ENCODE measurements at places on chromosomes 12 and 14.
A peak's percentile ranks its signal among the peaks of the same experiment; 100 is the strongest.

GRCh38 chr12:109294286-109294796 is 14.7 kb downstream of the FOXN4 start:
- DNase-seq = no peak

- DNase-seq = no peak
Observed at GRCh38 chr12:32881107-32881506, 15.5 kb downstream of the PKP2 start.

DNA sequence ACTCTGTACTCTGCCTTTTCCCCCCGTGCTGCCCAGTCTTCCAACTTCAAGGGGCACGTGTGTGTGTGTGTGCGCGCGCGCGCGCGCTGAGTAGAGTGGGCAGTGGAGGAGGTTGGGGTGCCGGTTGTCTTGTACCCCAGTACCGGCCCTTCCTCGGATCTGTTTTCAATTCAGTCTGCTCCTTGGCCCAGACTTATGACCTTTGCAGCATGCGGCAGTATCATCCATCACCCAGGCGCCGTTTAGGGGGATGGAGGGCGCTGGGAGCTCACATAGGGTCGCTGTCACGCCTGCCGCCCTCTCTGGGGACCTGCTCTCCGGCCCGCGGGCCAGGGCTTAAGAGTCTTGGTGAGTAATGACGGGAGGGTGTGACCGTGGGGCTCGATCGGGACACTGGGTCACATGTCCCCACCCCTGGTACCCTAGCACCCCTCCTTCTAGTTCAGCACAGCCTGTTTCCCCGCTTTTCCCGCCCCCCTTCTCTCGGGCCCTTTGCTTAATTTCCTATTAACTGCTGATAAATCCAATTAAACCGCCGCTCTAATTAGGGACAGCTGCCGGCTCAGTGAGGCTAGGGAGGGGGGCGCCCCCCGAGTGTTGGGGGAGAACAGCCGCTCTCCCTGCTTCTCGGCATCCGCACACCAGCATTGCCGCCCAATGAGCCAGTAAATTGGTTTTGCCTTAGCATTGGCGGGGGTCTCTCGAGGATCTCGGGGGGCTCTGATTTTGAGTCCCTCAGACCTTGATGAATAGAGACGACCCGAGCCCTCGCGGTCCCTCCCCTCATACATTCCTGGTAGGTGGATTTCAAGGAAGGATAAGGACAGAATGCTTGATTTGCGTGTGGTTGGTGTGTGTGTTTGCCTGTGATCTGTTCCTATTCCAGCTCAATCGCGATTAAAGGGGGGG is 9.3 kb downstream of the STAC3 start:
- DNase-seq = no peak

DNA sequence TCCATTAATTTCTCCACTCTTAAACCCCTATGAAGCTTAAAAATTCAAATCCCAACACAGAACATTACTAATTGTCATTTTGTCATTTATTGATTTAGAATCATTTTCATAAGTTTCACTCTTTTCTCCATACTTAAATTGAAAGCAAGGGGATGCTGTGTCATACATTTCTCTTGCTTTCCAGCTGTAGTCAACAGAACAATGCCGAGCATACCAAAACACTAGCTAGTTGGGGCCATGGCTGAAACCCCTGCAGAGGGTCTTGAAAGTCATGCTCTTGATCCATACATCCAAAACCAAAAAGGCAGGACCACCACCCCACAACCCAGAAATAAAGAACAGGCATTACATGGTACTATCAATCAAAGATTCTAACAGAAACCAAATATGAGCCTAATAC is 9.0 kb downstream of the EXOC5 start:
- DNase-seq = no peak

GRCh38 chr12:12470751-12471306 is 91.8 kb downstream of the DUSP16 start:
- no peak for DNase-seq

DNA sequence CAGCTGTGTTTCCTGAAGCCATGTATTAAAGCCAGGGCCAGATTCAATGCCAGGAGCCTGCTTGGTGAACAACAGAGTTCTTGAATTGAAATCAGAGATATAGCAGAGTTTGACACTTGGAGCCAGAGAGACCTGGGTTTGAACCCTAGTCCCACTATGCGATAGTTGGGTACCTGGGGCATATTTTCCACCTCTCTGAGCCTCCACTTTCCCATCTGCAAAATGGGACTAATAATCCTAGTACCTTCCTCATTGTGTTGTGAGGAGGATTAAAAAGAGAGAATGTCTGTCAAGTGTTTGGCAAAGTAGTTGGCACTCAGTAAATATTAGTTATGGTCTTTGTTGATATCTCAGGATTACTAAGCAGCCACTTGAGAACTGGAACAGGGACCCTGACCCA is 6.0 kb upstream of the HRK start:
- no peak for DNase-seq

DNA sequence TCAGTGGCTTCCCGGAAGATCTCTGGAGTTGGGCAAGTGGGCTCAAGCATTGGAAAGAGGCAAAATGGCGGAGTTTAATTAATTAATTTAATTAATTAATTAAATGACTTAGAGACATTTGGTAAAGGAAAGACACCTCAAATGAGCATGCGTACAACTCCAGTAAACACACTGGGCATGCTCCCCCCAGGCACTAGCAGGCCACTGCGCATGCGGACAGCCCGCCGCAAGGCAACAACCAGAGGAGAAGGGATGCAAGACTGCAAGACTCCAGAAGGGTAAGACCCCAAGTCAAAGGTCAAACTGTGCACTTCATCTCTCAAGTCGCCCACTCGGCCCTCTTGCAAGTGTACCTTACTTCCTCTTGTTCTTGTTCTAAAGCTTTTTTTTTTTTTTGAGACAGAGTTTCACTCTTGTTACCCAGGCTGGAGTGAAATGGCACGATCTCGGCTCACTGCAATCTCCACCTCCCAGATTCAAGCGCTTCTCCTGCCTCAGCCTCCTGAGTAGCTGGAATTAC is 57.8 kb upstream of the PSMC1 start:
- DNase-seq = no peak

DNA sequence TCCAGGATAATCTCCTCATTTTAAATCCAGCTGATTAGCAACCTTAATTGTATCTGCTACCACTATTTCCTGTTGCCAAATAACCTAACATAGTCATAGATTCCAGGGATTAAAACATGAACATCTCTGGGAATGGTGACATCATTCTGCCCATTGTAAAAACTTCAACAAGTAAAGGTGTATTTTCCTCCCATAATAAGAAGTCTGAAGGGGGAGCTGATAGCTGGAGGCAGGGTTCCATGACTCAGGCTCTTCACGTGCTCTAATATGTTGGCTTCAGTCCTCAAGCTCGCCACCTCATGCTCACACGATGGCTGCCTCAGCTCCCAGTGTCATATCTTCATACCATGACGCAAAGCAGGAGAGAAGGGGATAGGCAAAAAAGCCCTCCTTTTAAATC is 172.0 kb upstream of the VASH1 start:
- no peak for DNase-seq

- no peak for DNase-seq
Observed at GRCh38 chr12:45284096-45284901, 68.4 kb downstream of the ANO6 start.

- DNase-seq = no peak
Observed at GRCh38 chr12:27064397-27065342, 17.7 kb downstream of the C12orf71 start.

DNA sequence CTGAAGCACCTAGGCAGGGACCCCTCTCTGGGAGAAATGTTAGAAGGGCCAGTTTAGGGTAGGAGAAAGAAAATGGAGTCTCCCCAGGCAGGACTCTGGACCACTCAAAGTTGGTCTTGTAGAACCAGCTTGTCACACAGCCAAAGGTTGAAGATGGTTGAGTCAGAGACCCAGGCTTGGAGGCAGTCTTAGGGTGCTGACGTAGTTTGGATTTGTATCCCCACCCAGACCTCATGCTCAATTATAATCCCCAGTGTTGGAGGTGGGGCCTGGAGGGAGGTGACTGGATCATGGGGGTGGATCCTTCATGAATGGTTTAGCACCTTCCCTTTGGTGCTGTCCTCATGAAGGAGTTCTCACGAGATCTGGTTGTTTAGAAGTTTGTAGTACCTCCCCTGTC is 121.2 kb downstream of the CRACR2A start:
- no peak for DNase-seq

GRCh38 chr14:45249856-45250575 is 3.0 kb downstream of the MIS18BP1 start:
- no peak for DNase-seq

- DNase-seq = no peak
Observed at GRCh38 chr12:107519906-107520859, 165.4 kb upstream of the PWP1 start.

DNA sequence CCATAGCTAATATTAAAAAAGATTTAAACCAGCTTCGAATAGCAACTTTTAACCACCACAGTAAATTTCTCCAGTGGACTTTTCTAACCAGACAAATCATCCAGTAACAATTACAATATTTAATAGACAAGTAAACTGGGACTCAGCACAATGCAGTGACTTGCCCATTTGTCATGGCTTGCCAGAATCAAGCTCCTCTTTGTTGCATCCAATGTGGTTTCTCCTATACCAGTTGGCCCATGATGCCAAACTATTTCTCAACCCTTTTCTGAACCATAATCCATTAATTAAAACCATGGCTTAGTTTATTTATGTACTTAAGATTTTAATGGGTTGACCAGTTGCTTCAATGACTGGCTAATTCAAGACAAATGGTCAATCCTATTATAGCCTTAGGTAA is 64.4 kb downstream of the DIO2 start:
- DNase-seq = no peak

- DNase-seq = no peak
Observed at GRCh38 chr14:67853715-67854114, 34.1 kb downstream of the RAD51B start.

GRCh38 chr12:93979189-93979588 is 169.2 kb upstream of the PLXNC1 start:
- DNase-seq = no peak

GRCh38 chr14:72856530-72857266 is 37.2 kb downstream of the DPF3 start:
- no peak for DNase-seq

DNA sequence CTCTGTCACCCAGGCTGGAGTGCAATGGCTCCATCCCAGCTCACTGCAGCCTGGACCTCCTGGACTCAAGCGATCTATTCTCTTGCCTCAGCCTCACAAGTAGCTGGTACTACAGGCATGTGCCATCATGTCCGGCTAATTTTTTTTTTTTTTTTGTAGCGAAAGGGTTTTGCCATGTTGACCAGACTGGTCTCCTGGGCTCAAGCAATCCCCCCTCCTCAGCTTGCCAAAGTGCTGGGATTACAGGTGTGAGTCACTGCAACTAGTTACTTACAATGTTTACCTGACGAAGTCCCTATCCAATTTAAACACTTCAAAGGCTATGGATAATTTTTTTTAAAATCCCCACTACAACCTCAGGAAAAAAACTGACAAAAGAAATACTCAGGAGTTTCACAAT is 1.8 kb downstream of the KRR1 start:
- no peak for DNase-seq

DNA sequence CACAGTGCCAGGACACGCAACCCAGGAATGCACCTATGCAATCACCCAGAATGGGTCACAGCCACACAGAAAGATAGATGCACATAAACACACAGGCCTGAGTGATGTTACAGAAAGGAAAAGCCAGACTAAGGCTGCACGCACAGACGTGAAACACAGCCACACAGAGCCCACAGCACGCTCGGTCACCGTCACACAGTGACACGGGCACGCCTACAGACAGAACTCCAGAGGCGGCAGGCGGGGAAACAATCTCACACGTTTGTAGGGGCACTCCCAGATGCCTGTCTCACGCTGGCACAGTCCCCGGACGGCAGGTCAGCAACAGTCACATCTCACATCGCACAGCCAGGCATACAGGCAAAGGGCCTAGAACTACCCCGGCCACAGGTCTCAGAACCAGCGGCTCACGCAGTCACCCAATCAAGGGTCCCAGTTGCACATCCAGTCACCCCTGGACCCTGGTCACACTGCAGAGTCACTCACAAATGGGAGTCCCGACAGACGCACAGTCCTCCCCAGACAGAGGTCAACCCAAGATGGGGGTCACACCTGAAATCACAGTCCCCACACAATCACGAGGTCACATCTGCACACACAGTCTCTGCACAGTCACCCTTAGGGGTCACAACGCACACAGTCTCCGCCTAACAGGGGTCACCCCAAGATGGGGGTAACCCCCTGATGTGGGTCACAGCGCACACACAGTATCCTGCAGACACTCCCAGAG is 790 bp downstream of the SSH1 start:
- DNase-seq = peak; percentile 90

DNA sequence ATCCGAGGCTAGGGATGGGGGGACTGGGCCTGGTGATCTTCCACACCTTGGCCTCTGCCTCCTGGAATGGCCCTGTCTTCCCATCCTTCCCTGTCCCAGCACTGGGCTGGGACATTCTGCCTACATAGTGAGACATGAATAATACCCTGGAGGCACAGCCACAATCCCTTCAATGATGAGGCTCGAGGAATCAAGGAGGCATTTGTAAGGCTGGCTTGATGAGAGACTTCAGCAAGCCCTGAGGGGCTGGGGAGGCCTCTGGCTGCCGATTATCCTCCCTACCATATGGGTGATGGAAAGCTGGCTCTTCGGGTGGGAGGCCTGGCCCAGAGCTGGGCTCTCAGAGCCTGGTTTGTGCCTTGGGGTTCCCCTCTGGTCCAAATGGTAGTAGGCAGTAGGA is 92.5 kb downstream of the CALM1 start:
- DNase-seq = no peak

GRCh38 chr14:80679273-80679672 is 262.3 kb downstream of the CEP128 start:
- DNase-seq = no peak

DNA sequence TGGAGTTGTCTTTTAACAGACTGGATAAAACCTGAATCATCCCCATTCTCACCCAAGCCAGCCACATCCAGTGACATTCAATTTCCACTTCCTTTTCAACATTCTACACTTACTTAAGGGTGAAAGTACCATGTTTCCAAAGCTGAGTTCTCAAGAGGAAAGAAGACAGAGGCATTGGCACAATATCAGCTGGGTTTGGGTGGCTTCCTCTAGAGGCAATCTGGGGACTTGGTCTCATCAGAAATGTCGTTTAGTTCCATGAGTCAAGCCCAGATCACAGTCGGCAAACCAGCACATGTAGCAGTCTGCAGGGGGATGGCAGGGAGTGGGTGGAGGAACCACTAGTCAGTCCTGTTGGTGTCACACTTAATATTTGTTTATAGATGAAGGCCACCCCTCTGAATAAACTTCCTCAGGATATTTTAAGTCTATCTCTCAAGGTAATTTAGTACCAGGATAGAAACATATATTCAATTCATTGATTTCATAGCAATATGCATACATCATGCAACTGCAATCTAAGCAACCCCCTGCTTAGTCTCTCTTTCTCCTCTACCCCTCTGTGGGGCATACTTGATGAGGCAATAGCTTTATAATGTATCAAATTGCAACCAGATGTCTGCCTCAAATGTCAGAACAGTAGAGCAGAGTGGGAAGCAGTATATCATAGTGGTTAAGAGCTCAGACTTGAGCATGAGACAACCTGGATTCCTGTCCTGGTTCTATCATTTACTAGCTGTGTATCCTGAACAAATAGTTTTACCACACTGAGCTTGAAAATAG is 3.0 kb downstream of the SRRM4 start:
- DNase-seq = no peak
